Hypothalamus (tissue), 51 donors: ENCODE measurements at places on chromosomes 16 and 17.

- DNase-seq: no peak
These were observed 1.2 kb downstream of the COX10 start for GRCh38 chr17:14070344-14070984.

- DNase-seq: no peak
These were observed 24.4 kb upstream of the WSCD1 start for GRCh38 chr17:6045621-6046357.

GRCh38 chr17:55756689-55757088 is 5.8 kb downstream of the PCTP start:
- no peak for DNase-seq

- DNase-seq: no peak
These were observed 131.3 kb downstream of the NLK start for GRCh38 chr17:28173801-28174200.

DNA sequence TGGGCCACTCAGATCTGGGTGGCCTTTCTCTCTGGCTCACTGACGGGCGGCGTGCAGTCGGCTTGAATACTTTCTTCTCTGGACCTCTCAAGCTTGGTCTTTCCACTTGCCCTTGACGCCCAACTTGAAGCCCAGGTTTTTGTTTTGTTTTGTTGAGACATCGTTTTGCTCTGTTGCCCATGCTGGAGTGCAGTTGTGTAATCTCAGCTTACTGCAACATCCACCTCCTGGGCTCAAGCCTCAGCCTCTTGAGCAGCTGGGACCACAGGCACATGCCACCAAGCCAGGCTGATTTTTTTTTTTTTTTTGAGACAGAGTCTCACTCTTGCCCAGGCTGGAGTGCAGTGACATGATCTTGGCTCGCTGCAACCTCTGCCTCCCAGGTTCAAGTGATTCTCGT is 22.7 kb upstream of the KIF19 start:
- DNase-seq: no peak

GRCh38 chr16:79598348-79599181 is 2.0 kb downstream of the MAF start:
- peak; percentile 46 for DNase-seq

DNA sequence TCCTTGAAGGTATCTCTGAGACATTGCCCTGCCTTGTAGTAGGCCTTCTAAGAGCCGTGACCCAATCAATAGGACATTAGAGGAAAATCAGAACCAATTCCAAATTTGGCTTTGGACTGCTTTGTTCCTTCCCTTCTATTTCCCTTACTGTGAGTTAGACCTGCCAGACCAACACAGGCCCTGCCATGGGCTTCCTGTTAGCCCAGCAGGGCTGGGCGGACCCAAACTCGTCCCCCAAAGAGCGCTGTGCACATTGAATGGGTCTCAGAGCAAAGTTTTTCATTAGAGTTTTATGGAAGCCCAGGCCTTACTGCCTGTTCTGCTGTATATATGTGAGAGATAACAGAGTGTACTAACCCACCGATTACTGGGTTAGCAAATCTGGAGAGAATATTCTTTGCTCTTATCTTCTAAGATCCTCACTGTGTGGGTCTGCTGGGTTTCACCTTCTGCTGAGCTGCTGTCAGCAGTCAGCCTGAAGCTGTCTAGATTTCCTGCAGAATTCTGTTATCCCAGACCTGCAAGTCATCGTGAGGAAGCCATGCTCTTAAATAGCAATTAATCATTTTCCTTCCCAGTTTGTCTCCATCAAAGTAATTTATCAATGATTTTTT is 5.7 kb downstream of the ARHGAP44 start:
- no peak for DNase-seq

GRCh38 chr16:4494746-4495490 is 18.7 kb downstream of the HMOX2 start:
- DNase-seq: no peak

DNA sequence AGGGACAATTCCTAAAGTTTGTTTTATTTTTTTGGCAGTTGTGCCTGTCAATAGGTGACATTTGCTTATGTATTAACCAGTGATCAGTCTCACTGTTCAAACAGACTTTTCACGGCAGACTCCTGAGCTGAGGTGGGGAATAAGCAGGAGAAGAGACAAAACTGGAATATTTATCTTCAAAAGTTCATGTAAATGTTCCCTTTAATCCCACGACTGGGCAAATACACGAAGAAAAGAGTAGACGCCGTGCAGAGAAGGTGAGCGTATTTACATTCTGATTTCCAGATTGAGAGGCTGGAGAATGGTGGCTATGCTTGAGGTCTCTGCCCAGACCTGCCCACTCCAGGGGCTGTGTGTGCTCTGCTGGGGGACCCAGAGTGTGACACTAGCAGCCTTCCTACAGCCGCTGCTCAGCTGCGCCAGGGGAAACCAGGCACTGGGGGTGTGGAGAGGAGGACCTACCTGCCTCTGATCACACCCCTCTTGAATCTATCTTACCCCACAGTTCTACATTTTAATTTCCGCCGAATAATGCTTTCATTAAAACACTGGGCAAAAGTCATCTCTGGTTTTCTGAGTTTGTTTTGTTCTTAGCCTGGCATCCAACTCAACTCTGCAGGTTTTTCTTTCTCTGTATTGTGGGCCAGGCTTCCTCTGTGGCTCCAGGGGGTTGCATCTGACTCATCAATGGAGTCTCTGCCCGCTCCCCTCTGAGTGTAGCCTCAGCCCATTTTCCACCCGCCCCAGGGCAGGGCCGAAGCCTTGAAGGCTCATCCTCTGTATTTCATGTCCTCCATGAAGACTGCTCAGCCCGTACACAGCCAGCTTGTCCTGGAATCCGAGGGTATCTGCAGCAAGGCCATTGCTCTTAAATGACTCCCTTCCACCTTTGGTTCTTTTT is 237.1 kb downstream of the NTN1 start:
- DNase-seq: no peak

DNA sequence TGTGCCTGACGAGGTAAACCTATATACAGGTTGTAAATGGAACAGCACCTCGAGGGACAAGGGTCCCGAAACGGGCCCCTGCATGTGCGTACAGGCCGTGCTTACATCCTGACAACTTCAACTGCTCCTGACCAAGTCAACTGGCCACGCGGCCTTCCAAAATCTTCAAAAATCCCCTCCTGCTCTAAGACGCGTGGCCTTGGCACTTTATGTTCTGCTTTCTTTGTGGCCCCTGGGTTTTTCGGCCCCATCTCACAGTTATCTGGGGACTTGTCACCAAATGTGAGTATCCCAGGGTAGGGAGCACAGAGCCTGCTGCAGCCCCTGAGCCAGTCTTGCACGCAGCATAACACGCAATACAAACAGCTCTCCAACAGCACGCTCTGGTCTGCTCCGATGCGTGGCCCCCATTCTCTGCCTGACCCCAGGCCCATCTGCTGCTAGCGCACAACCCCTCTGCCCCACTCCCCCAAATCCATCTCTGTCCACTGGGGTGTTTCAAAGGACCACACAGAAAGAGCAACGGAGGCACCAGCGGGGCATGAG is 659 bp downstream of the RPH3AL start:
- no peak for DNase-seq

DNA sequence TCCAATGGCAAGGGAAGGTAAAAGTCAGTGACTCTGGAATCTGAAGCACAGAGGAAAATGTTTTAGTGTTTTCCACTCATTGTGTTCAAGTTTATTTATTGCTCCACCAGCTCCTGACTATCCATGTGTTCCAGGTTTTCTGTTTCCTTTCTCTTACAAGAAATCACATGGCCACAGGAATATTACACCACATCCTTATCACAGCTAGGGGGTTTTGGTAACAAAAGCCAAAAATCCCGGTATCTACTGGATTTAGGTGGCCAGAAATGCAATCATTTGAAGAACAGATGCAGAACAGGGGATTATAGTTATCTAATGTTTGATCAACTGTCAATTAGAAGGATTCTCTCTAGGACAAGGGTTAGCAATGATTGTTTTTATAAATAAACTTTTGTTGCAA is 47.9 kb downstream of the STH start:
- no peak for DNase-seq

GRCh38 chr17:70013911-70014310 is 61.1 kb upstream of the KCNJ16 start:
- DNase-seq: no peak

GRCh38 chr16:66207139-66207882 is 159.2 kb upstream of the CDH5 start:
- no peak for DNase-seq

GRCh38 chr17:80861418-80861815 is 130.2 kb upstream of the CHMP6 start:
- no peak for DNase-seq

GRCh38 chr16:51470492-51470891 is 319.4 kb upstream of the SALL1 start:
- DNase-seq: no peak

- DNase-seq: no peak
These were observed 49.7 kb downstream of the MARF1 start for GRCh38 chr16:15593235-15593634.

DNA sequence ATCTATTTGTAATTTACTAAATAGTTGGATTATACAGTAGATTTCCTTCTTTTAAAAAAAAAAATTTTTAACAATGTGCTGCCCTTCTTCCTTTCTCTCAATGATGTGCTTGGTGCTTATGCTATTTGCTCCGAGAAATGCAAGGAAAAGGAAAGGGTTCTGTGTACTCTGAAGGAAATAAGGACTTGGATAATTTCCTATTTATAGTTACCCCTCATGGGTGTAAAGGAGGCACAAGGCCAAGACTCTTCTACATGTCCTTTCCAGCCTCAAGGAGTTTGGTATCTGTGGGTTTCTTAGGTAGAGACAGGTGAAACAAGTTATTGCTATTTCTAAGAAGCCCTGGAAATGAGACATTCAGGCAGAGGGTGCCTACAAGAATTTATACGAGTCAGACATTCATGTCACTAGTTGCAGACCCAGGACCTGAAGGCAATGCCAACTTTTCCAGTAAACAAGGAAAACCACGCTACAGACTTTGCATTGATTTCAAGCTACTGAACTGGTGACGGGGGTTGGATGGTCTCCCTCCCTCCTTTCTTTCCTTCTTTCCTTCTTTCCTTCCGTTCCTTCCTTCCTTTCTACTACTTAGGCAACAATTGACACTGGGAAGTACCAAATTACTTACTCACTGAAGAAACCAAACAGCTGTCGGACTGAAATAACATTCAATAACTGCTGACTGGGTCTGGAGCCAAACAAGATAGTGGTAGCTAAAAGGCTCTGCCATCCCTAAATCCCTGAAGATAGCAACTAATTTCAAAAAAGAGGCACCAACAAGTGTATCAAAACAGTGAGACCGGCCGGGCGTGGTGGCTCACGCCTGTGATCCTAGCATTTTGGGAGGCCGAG is 33.8 kb upstream of the GHDC start:
- DNase-seq: no peak

GRCh38 chr17:74631468-74632450 is 8.2 kb upstream of the CD300E start:
- no peak for DNase-seq

- DNase-seq: no peak
These were observed 20.6 kb upstream of the SNTB2 start for GRCh38 chr16:69166221-69166833.

DNA sequence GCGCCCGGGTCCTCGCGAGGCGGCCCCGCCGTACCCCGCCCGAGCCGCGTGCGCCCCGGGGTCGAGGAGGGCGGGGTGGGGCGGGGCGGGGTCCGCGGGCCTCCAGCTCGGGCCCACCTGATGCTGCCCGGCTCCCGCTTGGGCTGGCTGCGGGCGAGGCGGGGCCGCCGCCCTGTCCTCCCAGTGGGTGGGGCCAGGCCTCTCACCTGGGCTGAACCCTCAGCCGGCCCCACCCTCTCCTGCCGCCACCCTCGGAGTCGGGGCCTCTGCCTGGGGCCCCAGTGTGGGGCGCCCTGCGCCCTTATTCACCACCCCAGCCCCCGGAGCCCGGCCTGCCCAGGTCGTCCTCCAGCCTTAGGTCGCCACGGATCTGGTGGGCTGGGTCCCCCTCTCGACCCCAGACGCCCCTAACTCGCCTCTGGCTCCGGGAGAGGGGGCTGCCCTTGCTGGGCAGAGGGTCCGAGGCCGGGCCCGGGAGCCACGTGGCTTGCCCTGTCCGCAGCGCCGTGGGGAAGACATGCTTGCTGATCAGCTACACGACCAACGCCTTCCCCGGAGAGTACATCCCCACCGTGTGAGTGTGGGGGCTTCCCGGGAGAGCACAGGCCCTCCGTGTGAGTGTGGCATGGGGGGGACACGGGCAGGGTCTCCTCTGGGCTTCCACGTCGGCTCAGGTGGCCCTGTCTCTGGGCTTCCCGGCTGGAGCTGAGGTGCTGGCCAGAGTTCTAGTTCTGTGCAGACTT is 578 bp downstream of the RAC3 start:
- DNase-seq: no peak

DNA sequence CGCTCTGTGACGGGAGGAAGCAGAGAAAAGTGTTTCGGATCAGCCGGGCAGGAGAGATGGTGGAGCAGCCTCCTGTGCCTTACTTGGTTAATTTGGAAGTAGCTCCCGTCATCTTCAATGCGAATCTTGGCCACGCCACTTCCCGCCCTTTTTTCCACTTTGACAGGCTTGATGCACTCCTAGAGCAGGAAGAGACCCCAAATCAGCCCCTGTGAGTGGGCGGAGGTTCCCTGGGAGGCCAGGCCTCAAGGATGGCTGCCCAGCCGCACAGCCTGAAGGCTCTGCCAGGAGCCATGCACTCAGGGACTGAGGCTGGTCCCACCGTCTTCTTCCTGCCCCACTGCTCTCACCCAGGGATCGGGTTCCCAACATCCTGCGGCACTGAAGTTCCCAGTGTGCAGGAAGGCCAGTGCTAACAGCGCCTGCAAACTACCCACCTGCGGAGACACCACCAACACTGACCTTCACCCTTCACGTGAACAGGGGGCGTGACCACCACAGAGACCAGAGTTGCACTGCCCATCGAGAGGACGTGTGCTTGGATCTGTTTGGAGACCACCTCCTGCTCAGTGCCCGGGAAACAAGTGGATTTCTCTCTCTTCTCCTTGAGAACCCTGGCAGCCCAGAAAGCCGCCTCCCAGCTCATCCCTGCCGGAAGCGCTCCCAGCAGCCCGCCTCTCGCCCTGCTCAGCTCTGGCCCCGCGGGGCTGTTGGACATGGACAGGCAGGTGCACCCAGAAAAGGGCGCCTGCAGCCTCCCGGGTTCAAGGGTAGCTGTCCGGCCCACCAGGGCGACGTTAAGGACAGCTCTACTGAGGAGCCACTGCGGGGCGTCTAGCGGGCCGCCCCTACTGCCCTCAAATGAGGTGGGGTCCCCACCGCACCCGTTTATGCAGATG is 988 bp downstream of the CIAO3 start:
- no peak for DNase-seq

DNA sequence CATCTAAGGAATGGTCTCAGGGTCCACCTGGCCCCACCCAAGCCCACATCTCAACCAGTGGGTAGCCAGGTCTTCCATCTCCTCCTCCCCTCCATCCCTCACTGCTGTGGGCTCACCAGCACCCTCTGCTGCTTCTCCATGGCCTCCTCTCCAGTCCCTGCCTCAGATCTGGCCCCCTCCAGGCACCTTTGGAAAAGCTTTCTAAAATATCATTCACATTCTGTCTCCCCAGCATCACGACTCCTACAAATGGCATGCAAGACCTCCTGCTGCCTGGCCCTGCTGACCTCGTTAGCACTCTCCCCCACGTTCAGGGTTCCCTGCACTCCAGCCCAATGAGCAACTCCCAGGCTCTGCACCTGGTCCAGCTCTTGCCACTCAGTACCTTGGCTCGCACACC is 13.7 kb downstream of the GLP2R start:
- no peak for DNase-seq

GRCh38 chr16:81067166-81067565 is 9.9 kb downstream of the C16orf46 start:
- no peak for DNase-seq

GRCh38 chr16:11386054-11386680 is 40.9 kb downstream of the RMI2 start:
- no peak for DNase-seq
